ENCODE measurements at places on chromosomes 5 and 9. TPM values are rescaled to one million over a fixed set of nuclear protein-coding genes. Genes with fewer than 3 reads are reported as not detected.

The FSD1L gene
- total RNA-seq = 5.6 TPM

The CTXN3 gene
- total RNA-seq = not detected

The PPP2R2B gene
- total RNA-seq = 2.2 TPM

The PTPN3 gene
- total RNA-seq = under 0.01 TPM

- no peak for DNase-seq
Measured at GRCh38 chr5:72284559-72285423, 35.2 kb downstream of the MRPS27 start.

DNA sequence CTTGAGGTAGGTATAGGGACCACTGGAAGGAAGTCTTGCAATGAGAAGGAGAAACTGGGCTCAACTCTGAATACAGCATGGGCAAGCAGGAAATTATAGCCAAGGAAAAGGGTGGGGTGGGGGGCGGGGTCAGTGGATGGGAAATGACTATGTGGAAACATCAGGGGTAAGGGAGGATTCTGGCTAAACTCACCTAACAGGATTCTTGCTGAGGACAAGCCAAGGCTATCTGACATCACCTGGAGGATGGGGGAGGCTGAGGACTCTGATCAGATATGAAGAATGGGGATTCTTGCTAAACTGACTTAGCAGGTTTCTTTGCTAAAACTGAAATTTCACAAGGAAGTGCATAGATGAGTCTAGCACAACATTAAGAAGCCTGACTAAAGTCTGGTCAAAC is 40.8 kb downstream of the CTSL start:
- no peak for DNase-seq

The SLC36A3 gene
- total RNA-seq = not detected

The HOMER1 gene
- total RNA-seq = 12.6 TPM

The COL27A1 gene
- total RNA-seq = 23.3 TPM

The ACOT12 gene
- not detected for total RNA-seq

DNA sequence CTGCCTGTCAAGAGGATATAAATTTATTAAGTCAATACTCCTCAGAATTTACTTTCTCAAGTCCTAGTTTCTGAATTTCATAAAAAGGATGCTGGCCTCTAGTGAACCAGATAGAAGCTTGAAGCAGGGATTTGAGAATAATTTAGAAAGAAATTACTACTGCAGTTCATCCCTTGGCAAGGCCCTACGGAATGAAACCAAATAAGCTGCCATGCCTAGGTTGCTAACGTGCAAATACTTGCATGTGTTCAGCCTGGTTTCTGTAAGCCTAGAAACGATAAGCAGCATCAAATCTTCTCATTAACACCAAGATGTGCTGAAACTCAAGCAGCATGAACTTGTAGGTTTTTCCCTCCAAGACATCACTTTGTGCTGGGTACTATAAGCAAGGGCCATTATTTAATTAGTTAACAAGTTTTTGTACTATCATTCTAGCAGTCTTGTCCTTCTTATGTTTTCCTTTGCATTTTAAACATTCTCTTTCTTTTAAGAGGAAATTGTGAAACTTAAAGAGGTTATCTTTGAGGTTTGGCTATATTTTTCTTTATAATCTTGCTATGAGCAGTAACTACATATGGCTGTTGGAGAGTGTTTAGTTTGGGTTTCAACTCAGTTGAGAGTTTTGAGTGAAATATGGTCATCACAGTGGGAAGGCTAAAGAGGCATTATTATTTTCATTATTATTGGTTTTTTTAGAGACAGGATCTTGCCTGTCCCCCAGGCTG is 71.8 kb downstream of the ADAMTSL1 start:
- DNase-seq = peak; percentile 35

Data from fibroblast of villous mesenchyme (primary cell).